ENCODE measurements at places on chromosomes 7 and 10.
A peak's percentile ranks its signal among the peaks of the same experiment; 100 is the strongest.

DNA sequence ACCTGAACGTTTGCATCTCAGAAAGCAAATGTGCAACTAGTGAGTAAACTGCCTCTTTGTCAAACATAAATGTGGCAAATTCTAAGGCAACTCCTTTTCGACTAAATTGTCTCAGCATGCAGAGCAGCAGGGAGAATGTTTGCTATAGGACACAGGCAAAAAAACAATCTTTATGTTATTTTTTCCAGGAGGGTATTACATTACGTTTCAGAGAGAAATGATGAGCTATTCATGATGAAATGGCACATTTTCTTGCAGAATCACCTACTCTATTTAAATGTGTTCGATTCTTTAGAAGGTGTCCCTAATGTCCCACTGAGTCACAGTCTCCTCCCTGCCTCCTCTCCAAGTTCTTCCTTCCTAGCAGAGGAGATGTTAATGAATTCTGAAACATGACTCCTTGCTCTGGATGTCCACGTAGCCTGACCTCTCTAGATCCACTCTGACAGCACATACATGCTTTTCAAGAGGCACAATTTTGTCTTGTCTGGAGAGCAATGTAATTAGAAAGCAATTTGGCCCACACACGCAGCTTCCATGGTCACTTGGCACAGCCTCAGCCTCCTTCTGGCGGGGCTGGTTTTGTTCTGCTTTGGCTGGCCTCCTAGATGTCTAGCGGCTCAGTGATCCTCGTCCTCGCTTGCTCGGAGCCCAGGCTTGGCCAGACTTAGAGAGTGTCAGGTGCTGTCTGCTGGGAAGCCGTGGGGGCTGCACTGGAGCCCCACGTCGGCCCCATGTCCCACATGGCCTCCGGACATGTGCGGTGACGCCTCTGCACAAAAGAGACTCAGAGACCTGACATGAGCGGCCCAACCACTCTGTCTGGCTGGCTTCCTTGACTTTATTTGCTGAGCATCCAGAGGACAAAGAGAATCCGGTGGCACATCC lies 125.7 kb upstream of the ZNF438 start:
- DNase-seq, result peak; percentile 30

GRCh38 chr7:2972835-2973161 lies 70.9 kb downstream of the CARD11 start:
- no peak for DNase-seq

DNA sequence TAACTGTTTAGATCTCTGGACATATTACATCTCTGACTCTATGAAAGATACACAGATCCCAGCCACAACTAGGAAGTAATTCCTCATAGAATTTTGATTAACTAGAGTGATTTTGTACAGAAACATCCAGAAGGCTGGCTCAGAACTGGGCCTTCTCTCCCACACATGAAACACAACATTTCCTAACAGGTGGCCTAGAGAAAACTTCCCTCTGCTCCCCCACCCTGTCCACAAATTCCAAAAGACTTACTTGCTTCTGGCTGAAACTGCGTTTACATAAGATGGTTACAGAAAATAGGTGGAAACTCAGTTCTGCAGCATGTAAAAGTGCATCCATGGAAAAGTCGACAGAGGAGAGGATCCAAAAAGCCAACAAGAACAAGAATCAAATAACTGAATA lies 132.9 kb downstream of the FZD1 start:
- DNase-seq, result no peak

GRCh38 chr10:48324580-48324979 lies 18.1 kb downstream of the MAPK8 start:
- no peak for DNase-seq

DNA sequence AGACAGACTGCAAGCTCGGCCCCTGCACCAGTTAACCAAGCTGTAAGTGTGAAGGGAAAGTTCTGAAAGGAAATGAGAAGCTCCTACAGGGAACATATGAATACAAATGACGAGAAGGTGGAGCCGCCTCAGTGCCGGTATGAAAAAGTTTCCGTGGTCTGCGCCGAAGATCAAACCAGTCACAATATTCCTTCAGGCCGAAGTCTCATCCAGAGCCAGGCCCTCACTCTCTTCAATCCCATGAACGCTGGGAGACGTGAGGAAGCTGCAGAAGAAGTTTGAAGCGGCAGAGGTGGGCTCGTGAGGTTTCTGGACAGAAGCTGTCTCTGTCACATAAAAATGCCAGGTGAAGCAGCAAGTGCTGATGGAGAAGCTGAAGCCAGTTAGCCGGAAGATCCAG lies 71.9 kb downstream of the CFAP46 start:
- DNase-seq, result no peak

DNA sequence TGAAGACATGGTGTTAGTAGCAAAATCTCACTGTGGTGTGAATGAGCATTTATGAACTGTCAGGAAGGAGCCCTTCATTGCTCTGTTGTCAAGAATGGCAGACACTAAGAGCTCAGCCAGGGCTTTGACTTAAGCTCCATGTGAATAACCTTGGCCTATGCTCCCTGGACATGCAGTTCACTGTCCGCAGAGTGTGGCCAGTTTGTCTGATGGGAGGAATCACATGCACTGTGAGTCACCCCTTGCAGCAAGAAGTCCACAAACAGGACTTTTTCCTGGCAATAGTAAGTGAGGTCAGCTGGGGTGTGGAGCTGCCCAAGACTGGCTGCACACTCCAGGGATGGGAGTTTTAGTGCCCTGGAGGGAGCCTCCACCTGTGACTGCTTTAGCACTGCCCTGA lies 49.5 kb downstream of the ZNF37A start:
- DNase-seq, result no peak

GRCh38 chr10:76149182-76149581 lies 717.8 kb downstream of the LRMDA start:
- DNase-seq, result no peak

- no peak for DNase-seq
Observed at GRCh38 chr7:584122-584465, 64.4 kb upstream of the PDGFA start.

DNA sequence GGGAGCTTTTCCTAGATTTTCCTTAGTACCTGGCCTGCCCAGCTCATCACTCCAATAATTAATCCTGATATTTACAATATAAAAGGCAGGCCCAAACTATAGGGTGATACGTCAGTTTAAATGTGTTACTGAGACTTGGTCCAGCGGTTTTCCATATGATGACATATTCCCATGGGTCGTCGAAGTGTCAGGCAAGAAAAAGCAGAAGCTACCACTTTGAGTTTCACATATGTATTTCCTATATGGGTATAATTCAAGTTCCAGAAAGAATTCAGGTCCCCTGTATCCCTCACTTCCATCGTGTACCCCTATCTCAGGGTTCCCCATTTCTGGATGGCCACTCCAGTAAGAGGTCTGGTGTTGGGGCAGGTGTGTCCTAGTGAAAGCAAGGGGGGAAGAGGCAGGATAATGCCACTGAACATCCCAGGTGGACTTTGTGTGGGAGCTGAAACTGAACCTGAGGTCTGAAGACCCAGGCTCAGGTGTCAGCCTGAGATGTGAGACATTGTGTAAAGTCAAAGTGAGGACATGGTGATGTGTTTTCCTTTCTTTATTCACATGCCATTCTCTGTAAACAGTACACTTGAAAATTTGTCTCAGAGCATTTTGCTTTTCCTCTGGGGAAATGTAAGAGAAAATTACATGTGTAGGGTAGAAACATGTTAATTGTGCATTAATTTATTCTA lies 167.8 kb downstream of the PLXDC2 start:
- no peak for DNase-seq

- no peak for DNase-seq
Observed at GRCh38 chr10:79502561-79503309, 9.6 kb upstream of the EIF5AL1 start.

DNA sequence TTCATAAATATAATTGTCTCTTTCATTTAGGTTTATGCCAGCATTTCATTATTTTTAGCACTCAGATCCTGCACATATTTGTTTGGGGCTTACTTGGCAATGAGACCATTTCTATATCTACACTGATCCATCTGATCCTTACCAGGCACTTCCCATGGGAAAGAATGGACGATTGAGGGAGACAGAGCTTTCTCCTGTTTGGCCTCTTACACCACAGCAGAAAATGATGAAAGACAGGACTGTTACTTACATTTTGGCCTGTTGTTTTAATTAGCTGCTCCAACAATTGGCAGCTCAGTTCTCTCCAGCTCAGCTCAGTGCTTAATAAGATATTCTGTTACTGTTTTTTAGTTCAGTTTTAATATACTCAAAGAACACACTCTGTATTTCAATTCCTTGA lies 77.6 kb upstream of the RSU1 start:
- no peak for DNase-seq

- no peak for DNase-seq
Observed at GRCh38 chr7:602341-603141, 82.9 kb upstream of the PDGFA start.

GRCh38 chr7:51024867-51025266 lies 242.2 kb upstream of the GRB10 start:
- no peak for DNase-seq

DNA sequence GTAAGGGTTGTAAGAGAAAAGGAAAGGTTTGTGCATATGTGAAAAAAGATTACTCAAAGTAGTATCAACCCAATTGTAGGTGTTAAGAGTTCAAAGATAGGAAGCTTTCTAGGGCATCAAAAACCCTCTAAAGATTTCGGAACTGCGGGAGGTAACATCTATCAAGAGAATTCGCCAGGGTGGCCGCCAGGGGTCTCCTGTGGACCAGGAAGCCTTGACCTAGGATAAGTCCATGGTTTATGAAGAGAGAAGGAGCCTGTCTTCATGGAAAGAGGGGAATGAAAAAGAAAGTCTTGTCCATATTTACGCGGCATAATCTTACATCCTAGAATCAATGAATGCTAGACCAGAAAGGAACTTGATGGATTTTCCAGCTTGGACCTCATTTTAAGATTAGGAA lies 140.7 kb upstream of the CALCR start:
- DNase-seq, result no peak

DNA sequence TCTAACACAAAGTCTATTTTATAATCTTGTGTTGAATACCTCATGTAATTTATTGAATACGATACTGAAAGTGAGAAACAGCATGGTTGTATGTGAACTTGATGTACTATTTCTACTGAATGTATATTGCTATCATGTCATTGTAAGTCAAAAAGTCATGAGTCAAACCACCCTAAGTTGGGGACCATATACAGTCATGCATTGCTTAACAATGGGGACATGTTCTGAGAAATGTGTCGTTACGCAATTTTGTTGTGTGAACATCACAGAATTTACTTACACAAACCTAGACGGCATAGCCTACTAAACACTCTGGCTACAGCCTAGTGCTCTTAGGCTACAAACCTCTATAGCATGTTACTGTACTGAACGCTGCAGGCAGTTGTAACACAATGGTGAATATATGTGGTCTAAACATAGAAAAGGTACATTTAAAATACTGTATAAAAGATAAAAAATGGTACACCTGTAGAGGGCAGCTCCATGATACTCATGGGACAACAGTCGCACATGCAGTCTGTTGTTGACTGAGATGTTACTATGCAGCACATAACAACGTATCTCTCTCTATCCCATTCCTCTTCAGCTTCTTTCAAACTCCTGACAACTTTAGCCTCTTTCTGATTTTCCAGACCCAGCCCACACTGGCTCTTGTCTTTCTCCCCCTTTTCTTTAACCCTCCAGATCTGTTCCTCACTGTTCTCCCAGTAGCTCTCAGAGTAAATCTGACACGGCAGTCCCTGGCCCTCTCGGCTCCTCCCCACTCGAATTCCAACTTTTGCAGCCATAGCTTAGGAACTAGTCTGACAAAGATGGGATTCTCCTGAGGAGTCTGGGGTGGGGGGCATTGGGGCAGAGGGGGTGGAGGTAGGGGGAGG lies 90.1 kb downstream of the SNX10 start:
- DNase-seq, result no peak

- no peak for DNase-seq
Observed at GRCh38 chr10:5443429-5443828, 31.1 kb downstream of the NET1 start.

DNA sequence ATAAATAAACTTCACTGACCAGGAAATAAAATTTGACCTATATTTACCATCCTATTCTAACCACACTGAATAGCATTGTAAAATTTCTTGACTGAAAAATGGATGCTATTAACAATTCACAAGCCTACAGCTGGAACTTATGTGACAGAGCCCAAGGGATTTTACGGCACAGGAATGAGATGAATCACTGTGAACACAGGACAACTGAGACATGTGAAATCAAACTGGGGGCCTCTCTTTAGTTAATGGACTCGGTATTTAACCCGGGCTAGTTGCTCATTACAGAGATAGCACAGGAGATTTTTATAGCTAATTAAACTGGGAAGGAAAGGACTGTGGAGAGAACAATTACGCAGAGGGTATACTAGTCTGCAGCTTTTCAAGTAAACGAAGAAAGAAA lies 100.6 kb downstream of the MICU1 start:
- no peak for DNase-seq

- no peak for DNase-seq
Observed at GRCh38 chr7:34849163-34849960, 187.9 kb downstream of the DPY19L1 start.

DNA sequence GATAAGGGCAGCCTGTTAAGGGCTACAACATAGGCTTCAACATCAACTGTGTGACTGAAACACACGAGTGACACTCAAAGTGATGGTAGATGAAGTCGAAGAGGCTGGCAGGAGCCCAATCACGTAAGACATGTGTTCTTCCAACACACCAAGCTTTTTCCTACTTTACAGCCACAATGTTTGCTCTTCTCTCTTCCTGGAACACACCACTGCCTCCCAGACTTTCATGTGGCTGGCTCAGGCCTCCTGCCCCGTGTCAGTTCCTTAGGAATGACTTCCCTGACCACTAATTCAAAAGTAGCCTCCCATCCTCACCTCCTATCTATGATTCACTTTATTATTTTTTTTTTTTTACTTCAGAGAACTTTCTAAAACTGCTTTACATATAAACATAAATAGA lies 209.2 kb downstream of the GPAM start:
- no peak for DNase-seq

- DNase-seq, result no peak
Observed at GRCh38 chr7:1740214-1740613, 70.1 kb downstream of the ELFN1 start.

GRCh38 chr7:74217455-74218342 lies 7.9 kb downstream of the LAT2 start:
- DNase-seq, result no peak

GRCh38 chr7:22205631-22206030 lies 151.3 kb downstream of the RAPGEF5 start:
- no peak for DNase-seq

DNA sequence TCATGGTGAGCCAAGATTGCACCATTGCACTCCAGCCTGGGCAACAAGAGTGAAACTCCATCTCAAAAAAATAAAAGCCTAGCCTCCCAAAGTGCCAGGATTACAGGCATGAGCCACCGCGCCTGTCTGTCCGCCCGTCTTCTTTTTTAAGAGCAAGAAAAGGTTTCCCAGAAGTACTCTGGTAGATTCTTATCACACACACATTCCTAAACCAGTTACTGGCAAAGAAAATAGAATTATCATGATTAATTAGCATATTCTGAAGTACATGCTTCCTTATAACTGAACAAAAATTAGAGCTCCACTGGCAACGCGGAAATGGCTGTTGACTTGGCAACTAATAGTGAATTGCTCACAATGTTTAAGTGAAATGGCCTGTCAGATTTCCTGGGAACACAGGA lies 87.0 kb downstream of the ADK start:
- no peak for DNase-seq

GRCh38 chr10:111125102-111125501 lies 48.3 kb downstream of the ADRA2A start:
- no peak for DNase-seq
